NCI-H1105 (cell line): ENCODE measurements at places on chromosomes 16 and 17.

DNA sequence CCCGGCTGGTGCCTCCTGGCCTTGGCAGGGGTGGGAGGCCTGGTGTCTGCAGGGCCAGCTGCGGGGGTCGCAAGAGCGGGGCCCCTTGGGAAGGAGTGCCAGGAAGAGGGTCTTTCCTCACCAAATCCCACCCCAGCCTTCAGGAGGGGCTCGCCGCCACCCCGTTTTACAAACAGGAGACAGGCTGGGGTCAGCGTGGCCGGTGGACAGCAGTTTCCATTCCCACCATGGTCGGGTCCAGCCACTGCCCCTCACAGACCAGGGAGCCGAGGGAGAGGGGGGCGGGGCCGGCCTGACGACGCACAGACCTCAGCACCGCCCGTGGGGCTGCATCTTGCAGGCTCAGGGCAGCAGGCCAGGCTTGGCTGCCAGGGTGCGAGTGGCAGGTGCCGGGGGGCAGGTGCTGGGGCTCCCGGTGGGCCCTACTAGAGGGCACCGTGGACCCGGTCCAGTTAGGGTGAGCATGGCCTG lies 7.6 kb downstream of the CBFA2T3 start:
- no peak for DNase-seq

DNA sequence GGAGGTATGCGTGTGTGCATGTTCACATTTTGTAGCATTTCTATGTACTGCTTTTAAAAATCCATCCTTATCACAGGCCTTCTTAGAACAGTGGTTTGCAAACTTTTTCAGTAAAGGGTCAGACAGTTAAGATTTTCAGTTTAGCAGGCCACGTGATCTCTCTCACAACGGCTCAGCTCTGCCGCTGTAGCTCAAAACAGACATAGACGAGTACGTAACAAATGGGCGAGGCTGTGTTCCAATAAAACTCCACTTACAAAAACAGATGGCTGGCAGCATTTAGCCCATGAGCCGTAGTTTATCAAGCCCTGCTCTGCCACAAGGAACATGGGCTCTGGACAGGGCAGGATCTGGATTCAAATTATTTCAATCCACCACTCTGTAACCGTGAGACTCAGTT lies 141.8 kb downstream of the XYLT1 start:
- no peak for DNase-seq

DNA sequence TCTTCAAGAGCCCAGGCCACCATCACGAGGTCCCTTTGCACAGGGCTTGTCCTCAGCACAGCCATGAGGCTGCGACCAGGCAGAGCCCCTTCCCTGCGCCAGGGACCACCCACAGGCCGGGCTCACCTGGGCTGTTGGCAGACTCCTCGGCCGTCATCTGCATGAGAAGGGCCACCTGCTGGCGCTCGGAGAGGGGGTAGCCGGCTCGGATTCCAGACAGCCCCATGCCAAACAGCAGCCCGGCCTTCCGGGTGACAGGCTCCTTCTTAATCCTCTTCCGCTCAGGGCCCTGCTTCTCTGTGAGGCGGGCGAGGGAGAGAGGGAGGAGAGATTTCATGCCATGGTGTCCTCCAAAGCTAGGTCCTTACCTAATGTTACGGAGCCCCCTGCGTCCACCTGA lies 73.4 kb downstream of the ZNF778 start:
- DNase-seq: no peak

DNA sequence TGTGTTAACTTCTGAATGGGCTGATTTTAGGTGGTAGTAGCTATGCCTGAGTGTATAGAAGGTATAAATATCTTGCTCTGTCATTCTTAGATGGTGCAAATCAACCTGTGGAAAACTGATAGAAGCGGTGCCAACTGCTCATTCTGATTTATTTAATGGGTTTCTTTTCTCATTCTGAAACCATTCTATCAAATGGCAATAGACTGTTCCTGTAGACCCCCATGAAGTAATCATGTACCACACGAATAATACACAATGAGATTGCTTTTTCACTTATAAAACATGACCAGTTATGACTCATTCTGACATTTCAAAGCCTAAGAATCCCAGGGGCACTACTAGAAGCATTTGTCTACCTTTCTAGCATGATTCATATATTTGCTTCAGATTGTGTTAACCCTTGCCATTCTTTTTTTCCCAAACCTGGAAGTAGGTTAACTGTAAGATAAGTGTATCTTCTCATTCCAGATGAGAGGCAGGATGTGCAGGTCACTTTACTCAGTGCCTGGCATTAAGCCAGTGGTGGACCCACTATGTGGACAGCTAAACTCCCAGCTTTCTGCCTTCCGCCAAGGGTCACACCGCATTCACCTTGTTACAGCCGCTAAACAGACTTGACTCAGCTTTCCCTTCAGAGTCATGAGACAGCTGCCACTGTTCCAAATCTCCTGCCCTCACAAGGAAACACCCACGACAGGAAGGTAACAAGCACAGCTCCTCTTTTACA lies 16.4 kb upstream of the SLC16A11 start:
- no peak for DNase-seq

- DNase-seq: no peak
These were observed 510 bp upstream of the RAB40B start for GRCh38 chr17:82698974-82699442.

DNA sequence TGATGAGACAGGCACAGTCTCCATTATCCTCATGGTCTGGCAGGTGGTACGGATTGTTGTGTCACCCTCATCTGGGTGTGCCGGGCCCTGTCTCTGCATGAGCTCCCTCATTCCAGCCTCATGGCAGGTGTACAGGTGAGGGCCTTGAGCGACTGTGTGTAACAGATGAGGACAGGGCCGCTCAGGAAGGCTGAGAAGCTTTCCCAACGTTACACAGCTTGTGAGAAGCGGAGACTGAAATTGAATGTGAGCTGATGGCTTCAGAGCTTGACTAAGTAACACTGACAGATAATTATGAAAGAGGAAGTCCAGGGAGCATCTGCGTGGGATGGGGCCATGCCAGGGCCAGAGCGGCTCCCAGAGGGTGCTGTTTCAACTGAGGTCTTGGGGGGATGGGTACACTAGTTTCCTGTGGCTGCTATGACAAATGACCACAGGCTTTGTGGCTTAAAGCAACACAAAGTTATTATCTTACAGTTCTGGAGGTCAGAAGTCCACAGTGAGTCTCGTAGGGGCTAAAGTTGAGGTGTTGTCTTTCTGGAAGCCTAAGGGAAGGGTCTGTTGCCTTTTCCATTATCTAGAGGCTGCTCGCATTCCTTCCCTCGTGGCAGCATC lies 36.7 kb downstream of the CMIP start:
- no peak for DNase-seq

DNA sequence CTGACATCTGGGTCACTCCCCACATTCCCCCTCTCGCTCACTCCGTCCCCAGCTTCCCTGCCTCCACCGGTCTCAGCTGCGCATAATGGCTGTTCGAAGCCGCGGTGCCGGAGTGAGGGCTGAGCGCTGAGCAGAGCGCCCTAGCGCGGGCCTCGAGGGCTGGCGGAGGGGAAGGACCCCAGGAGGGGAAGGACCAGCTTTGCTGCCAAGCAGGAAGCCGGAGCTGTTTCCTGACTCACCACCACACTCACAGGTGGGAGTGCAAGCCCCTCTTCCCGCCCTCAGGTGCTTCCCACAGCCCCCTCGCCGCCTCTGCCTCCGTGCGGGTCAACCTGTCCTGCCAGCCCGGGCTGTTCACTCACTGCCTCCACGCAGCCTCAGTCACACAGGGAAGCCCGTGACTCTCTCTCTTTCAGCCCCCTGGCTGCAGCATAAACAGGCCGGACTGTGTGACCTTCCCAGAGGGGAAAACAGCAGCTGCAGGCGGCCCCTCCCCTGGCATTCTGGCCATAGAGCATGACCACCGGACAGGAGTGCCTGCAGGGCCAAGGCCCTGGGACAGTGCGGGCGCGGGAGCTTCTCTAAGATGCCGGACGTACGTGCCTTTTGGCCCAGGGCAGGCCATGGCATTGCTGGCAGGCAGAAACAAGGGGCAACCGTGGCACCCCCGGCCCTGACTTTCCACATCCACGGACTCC lies 23.7 kb downstream of the SLC43A2 start:
- DNase-seq: no peak

DNA sequence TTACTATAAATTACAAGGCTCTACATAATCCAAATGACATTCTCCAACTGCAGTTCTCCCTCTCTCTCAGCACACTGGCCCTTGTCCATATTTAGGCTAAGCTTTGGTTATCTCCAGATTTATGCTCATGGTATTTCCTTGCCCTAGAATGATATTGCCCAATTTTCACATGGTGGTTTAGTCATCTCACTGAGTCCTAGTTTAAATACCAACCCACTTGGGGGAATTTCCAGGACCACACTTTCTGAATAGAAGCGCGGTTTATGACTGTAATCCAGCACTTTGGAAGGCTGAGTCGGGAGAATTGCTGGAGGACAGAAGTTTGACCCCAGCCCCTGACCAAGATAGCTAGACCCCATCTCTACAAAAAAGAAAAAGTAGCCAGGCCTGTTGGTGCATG lies 280.1 kb upstream of the MON1B start:
- no peak for DNase-seq

DNA sequence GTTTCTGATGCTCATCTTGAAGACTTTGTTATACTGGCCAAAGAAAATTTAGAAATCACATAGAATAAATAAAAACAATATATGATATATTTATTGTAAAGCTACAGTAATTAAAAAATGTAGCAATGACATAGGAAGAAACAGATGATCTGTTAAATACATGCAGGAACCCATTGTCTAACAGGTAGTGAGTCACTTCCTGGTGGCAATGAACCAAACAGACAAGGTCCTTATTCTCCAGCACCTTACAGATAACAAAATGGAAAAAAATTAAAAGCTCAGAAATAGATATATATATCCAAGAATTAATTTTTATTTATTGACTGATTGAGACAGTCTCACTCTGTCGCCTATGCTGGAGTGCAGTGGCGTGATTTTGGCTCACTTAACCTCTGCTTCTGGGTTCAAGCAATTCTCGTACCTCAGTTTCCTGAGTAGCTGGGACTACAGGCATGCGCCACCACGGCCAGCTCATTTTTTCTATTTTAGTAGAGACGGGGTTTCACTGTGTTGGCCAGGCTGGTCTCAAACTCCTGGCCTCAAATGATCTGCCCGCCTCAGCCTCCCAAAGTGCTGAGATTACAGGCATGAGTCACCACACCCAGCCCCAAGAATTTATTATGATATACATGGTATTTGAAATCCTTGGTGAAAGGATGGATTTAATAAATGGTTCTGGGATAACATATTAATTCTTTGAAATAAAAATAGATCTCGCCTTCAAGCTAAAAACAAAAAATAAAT lies 7.5 kb downstream of the NETO2 start:
- DNase-seq: no peak

GRCh38 chr16:83115491-83116232 lies 488.9 kb downstream of the CDH13 start:
- DNase-seq: no peak

- no peak for DNase-seq
These were observed 140.8 kb downstream of the FTO start for GRCh38 chr16:53844804-53845203.

GRCh38 chr16:16881814-16882213 lies 502.9 kb downstream of the NPIPA7 start:
- DNase-seq: no peak
